ENCODE measurements at places on chromosomes 4 and X.

GRCh38 chr4:1557221-1557597, 126.9 kb downstream of the FAM53A start:
- DNase-seq, result no peak

DNA sequence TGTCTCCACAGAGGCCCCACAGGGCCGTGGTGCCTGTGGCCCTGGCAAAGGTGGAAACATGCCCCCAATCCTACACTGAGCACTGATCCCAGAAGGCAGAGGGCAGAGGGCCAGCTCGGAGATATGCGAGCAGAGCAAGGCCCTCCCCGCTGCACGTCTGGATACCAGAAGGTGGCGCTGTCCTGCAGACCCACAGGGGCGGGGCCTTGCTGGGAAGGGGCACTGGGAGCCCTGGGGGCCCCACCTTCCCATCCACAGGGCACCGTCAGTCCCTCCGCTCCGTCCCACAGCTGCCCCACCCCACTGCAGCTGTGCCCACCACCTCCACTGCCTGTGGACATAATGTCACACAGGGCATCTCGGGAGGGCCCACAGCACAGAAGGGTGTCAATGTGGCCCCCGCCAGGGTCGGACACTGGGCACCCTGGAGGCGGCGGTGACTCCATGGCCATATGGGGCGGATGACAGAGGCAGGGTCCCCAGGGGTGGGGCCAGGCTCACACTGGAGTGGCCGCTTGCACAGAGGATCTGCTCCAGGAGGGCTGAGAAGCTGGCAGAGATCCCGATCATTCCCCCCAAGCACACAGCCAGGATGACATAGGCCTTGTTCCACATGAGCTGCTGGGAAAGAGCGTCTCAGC, 4.8 kb downstream of the SLC49A3 start:
- no peak for DNase-seq

- DNase-seq, result no peak
These were observed 195.6 kb upstream of the TACR3 start for GRCh38 chr4:103915224-103915869.

DNA sequence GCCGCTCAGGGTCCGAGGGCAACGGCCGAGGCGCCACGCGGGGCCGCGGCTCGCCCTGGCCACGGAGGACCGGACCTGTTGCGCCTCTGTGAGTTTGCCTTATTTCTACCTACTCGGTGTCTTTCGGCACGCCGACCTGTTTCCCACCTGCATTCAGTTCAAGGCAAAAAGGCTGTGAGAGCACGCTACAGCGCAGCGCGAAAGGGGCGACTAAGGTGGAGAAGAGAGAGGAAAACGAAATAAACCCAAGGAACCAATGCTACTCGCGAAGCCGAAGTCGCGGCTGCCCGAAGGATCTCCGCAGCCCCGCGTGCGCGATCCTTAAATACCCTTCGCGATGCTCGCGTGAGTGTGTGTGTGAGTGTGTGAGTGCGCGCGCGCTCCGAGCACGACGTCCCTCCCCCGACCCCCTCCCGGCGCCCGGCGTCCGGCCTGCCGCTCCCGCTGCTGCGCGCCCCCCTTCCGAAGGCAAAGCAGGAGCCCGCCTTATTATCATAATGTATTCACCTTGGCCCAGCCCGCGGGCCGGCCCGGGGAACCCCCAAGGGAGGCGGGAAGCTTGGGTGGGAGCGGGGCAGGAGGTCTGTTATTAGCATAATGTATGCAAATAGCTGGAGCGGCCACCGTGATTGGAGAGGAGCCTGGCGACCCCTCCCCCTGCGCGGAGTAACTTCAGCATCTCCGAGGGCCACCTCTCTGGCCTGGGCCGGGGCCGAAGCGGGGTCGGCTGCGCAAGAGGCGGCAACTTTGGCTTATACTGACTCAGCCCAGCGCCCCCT, at the start of gene COL25A1:
TSS of gene COL25A1 (minus strand) at position 298 of the 779 bp plus-strand sequence.
- DNase-seq, result no peak

GRCh38 chr4:164440199-164440598, 313.7 kb upstream of the SMIM31 start:
- DNase-seq, result no peak

DNA sequence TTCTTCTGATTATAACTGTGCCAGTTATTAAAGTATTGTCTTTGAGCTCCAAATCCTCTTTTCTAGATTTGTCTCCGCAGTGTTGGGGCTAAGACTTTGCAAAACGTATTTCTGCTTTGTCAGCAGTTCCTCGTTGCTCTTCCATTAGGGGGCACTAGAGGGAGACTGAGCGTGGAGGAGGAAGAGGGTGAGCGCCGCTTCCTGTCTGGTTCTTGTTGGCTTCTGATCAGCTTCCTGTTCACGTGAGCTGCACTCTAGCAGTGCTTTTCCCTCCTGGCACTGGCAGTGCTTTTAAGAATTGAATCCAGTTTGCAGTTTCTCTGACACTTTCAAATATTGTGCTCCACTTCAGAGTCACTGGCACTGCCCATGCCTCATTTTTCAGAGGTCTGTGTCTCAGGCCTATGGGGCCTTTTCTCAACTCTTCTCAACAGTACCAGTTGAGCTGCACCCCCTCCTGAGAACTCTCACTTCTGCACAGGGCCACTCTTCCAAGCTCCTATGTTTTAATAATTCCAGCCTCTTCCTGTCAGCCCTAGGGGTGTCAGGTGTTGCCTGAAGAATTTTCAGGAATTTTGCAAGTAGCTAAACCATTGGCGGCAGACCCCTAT, 54.4 kb upstream of the LCORL start:
- DNase-seq, result no peak

Data from activated T-helper 9 cell treated with anti-CD3 and anti-CD28 coated beads, Interleukin-2, amount 50 U/mL, for 16 hours (primary cell).